ENCODE measurements at places on chromosomes 1 and 21.

DNA sequence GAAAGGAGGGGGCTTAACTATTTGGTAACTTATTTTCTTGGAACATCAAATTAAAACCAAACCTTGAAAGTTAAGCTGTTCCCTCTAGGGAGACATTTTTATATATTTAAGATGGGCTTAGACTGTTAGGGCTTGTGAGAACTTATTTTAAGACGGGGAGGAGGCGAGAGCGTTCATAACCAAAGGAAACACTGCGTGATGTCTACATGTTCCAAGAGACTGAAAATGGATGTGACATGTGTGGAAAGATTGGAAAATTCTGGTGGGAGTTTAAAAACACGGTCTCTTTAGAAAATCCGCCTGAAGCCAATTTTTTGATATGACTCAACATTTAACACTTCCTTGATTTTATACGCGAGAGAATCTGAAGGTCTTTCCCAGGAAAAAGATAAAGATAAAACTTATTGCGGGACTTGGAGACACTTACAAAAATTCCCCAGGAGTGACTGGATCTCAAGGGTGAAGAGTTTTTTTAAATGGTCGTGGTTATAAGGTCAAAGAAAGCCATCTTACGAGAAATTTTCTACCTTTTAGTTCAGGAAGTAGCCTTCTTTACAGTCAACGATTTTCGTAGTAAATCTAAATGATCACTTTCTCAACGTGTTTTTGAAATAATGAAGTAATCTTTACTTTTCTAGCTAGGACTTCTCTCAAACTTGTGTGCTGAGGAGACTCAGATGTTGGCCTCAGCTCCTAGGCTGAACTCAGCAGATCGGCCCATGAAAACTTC, 828 bp downstream of the PNRC2 start:
- DNase-seq = no peak

DNA sequence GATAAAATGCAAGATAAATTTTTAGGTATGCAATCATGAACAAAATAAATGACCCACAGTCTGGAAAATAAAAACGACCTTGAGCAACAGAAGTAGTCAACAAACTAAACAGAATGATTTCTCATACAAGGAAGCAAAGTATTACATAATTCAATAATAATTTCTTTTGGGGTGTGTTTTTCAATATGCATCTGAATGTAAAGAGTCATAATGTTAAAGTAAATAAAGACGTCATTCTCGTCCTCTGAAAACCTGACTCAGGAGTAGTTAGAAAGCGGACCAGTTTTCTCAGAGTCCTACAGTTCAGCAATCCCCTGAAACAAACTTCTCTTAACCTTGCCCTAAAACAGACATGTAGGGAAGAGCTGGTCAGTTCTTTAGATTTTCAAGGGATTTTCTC, 18.6 kb downstream of the CDC42BPA start:
- DNase-seq = no peak

- DNase-seq = no peak
These were observed 1542.6 kb downstream of the PLA2G4A start for GRCh38 chr1:188371295-188371806.

- no peak for DNase-seq
These were observed 88.8 kb upstream of the TTC34 start for GRCh38 chr1:2890221-2890850.

DNA sequence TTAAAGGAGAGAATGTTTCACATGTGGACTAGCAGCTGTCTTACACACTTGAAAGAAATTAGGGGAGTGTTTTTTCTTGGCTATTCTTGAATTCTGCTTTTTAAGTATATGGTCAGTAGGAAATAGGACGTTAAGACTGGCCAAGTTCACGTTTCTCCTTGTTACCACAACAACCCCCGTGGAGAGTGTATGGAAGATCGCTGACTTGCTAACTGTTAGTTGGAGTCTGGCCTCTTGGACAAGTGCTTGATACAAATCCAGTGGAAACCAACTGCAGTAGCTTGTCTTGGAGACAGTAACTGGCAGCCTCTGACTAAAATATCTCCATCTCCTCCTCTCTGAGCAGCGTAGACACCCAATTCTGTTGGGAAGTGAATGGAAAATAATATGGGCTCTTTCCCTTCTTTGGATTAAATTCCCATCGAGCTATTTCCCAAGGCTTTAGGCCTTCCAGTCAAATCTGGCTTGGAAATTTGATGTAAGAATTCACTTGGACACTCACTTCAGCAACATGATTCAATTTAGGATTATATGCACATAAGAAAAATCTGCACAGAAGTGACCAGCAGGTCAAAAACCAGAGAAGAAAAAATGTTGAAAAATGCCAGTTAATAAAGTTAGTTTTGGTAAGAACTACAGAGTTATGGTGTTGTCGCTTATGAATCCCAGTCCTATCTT, 3.6 kb upstream of the NFIA start:
- no peak for DNase-seq

- DNase-seq = no peak
These were observed 556.5 kb downstream of the PTBP2 start for GRCh38 chr1:97277891-97278654.

DNA sequence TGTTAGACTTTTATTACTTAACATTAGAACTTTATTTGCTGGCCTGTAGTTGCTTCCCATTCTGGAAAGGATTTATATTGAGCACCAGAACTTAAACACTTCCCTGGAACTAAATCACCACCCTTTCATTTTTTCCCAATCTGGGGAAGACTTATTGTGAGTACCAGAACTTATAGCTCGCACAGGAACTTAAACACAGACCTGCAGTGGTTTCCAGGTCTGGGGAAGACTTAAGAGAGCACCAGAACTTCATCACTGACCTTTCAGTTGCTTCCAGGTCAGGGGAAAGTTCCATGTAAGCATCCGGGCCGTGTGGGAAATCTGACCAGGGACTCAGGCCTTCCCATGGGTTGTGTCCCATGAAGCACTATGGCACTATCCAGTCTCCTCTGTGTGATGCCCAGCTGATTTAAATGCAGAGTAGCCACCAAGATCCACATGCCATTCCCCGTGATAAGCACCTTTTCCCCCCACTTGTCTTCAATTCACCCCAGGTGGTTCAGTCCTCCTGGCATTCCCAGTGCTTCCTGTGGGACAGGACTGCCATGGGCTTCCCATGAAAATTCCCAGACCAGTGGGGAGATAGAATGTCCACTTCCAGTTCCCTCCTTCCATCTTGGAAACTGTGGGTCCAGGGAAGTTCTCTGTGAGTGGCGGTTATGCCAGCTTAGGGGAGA, 48.9 kb downstream of the C4BPA start:
- no peak for DNase-seq

GRCh38 chr1:152182944-152183361, 23.9 kb upstream of the RPTN start:
- no peak for DNase-seq

DNA sequence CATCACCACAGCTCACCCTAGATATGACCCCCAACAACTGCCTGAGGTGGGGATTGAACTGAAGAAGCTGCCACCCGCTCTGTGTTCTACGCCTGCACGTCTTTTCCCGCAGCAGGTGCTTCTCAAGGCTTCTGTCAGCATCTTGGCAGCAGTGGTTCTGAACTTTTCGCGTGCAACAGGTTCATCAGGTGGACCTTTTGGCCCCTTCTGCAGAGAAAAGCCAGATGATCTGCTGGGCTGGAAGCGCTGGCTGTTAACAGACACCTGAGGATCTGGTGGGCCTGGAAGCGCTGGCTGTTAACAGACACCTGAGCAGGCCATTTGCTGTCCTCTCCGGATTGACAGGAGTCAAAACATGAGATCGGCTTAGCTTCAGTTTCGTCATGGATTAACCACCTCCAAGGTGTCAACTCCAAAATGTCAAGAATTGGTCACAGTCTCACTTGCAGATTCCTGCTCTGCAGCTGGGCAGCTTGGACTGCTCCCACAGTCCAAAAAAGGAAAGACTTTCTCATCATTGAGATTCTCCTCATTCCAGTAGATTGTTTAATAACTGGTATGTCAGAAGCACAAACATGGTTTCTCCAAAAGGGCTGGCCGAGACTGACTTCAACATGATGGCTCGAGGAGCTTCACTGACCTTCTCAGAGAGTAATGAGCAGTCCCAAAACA, 4.7 kb downstream of the C1orf174 start:
- no peak for DNase-seq

GRCh38 chr1:50047916-50048694, 24.4 kb upstream of the AGBL4 start:
- no peak for DNase-seq

GRCh38 chr1:64895500-64895899, 70.8 kb downstream of the JAK1 start:
- DNase-seq = no peak

GRCh38 chr1:215992620-215993019, 425.5 kb downstream of the KCTD3 start:
- no peak for DNase-seq

DNA sequence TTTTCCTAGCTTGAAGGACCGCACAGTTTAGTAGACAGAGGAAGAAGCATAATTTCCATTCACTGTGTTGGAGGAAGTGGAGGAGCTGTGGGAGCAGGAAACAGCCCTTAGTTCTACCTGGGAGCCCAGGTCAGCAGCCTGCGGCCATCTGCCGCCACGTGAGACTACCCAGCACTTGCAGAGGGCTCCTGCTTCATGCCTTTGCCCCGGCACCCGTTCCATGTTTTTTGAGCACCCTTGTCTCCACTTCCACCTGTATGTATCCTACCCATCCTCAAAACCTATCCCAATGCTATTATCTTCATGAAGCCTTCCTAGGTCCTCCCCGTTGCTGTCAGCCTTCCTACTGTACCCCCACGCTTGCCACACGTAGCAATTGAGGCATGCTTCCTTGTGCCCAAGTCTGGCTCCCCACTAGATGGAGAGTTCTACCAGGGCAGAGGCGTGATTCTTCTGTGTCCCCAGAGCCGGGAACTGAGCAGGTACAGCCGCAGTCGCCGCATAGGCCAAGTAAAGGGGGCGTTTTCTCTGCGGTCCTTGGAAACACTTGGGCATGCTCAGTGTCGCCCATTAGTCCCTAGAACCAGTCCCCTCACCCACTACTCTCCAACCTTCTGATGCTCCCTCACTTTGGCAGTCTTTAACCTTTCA, 1.9 kb downstream of the SLC6A9 start:
- no peak for DNase-seq

GRCh38 chr21:32772281-32773047, 909 bp upstream of the PAXBP1 start:
- DNase-seq = peak; percentile 77

GRCh38 chr21:28159396-28159795, 833.3 kb downstream of the LTN1 start:
- no peak for DNase-seq

DNA sequence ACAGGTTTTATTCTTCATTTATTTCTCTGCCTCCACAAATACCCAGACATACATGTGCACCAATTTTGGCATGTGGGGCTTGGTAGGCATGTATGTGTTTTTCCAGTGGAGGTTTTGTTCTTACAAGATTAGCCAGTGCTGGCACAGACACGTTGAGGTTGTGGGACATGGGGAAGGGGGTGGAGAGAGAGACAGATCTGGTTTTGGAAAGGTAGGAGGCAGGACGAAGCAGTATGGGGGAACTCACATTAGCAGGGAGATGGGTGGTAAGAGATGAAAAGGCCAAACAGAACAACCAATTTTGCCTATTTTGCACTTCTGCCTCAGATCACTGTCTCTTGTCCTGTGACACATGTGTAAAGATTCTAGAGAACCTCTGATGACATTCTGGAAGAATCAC, 166.1 kb upstream of the HMGB4 start:
- no peak for DNase-seq

DNA sequence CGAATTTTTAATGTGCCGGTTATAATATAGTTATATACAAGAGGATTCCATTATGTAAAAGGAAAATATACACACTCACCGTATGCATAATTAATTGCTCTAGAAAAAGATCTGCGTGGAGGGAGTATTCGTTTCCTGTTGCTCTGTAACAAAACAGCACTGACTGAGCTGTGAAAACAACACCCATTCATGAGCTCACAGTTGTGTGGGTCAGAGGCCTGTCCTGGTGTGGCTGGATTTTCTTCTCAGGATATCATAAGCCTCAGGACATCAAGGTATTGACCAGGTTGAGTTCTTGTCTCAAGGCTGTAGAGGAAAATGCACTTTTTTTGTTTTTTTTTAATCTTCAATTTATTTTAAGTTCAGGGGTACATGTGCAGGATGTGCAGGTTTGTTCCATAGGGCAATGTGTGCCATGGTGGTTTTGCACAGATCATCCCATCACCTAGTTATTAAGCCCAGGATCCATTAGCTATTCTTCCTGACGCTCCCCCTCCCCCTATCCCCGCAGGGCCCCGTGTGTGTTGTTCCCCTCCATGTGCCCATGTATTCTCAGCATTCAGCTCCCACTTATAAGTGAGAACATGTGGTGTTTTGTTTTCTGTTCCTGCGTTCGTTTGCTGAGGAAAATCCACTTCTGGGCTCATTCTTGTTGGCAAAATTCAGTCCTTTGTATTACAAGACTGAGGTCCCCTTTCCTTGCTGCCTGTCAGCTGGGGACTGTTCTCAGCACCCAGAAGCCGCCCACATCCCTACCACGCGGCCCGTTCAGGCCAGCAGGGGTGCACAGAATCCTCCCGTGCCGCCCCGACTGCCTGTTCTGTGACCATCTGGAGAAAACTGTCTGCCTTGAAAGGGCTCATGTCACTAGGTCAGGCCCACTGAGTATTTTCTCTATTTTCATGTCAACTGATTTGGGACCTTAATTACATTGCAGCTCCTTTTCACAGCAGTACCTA, 87.4 kb upstream of the ERRFI1 start:
- no peak for DNase-seq

GRCh38 chr1:19193004-19193403, 17.1 kb downstream of the UBR4 start:
- no peak for DNase-seq

GRCh38 chr1:38210021-38210894, 163.7 kb upstream of the POU3F1 start:
- DNase-seq = no peak

- no peak for DNase-seq
These were observed 19.9 kb downstream of the RPL5 start for GRCh38 chr1:92851729-92852128.

DNA sequence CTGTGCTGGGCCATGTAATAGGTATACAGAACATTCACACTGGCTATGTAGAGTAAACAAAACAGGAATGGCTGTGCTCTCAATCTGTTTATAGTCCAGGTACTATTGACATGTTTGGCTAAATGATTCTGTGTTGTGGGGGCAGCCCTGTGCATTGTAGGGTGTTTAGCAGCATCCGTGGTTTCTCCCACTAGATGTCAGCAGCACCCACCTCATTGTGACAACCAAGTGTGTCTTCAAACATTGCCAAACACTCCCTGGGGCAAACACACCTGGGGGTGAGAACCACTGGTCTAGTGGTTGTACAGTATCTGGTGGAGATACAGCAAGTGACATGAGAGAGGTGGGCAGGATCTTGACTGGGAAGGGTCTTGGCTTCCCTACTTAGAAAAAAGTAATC, 80.4 kb upstream of the SPATA6 start:
- no peak for DNase-seq

- DNase-seq = no peak
These were observed 1.9 kb upstream of the CAPN2 start for GRCh38 chr1:223710179-223711133.

All from activated naive CD4-positive, alpha-beta T cell treated with anti-CD3 and anti-CD28 coated beads, Interleukin-2, amount 50 U/mL, for 16 hours (primary cell).